ENCODE measurements at places on chromosomes 4 and X.

DNA sequence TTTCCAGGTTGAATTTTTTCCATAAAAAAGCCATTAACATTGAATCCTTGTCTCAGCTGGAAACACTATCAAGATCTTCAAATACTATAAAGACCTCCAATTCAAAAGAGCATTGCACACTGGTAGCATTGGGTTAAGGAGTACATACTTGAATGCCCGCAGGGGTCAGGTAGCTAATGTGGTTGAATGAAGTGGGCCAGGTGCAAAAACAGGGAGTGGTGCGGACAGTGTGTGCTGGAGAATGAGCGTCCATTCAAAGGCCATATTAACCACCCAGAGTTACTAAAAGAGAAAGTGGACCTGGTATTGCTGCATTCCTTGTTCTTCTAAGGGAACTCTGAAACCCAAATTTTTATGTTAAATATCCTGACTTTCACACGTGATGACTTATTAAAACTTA is 91.6 kb downstream of the NYX start:
- no peak for DNase-seq

DNA sequence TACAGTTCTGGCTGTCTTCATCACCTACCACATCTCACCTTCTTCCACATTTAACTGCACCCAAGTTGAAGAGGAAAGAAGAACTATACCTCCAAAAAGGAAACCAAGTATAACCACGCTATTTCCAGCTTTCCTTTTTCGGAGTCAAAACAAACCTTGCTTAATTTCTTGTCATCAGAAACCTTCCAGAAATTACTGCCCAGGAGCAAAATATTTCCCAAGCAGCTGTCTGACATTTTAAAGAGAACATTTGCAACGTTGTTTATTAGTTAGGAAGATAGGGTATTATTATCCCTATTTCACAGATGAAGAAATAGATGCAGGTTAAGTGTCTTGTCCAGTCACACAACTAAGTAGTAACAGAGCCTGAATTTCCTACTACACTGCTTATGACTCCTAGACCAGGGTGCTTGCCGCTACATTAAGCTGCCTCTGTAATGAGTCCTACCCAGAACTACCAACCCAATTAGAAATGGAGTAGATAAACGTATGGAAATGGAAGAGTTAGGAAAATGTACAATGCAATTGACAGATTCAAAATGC is 2.2 kb upstream of the ACSL4 start:
- DNase-seq = no peak

GRCh38 chr4:135552131-135552530 is 1350.5 kb upstream of the PABPC4L start:
- no peak for DNase-seq

DNA sequence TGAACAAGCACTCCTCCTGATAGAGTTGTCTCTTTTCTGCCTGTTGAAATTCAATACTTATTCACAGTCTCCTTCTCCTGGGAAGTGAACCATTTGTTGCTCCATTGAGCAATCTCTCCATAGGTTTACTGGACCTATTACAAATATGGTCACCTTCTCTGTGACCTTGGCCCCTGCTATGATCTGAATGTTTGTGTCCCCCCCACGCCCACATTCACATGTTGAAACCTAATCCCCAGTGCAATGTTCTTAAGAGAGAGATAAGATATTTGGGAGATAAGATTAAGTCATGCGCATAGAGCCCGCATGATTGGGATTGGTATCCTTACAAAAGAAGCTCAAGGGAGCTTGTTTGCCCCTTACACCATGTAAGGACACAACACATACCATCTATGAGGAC is 54.1 kb upstream of the GABRE start:
- DNase-seq = no peak

GRCh38 chr4:60002603-60003337 is 1197.4 kb upstream of the ADGRL3 start:
- DNase-seq = no peak

DNA sequence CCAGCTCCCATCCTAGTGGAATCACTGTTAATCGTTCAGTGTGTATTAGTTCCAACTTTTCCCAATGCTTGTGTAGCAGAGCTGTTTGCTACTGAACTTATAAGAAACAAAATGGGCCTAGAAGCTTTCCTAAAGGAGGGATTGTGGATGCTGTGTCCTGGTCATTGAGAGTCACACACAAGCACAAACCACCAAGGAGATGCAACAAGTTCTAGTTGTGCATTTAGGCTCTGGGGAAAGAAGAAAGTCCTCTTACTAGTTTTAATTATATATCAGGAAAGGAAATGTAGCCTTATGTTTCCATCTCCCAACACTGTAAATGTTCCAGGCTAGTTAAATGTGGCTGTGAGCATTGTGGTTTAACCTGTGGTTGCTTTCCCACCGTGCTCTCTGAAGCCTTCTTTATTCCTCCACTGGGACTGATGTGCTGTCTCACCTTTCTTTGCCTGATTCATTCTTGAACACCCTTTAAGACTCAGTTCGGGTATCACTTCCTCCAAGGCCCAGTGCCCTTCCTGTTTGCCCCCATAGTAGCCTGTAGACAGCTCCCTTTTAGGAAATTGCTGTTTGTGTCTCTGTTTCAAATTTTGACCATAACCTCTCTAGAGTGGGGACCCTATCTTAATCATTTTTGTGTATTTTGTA is 34.3 kb downstream of the ATP10D start:
- DNase-seq = no peak

DNA sequence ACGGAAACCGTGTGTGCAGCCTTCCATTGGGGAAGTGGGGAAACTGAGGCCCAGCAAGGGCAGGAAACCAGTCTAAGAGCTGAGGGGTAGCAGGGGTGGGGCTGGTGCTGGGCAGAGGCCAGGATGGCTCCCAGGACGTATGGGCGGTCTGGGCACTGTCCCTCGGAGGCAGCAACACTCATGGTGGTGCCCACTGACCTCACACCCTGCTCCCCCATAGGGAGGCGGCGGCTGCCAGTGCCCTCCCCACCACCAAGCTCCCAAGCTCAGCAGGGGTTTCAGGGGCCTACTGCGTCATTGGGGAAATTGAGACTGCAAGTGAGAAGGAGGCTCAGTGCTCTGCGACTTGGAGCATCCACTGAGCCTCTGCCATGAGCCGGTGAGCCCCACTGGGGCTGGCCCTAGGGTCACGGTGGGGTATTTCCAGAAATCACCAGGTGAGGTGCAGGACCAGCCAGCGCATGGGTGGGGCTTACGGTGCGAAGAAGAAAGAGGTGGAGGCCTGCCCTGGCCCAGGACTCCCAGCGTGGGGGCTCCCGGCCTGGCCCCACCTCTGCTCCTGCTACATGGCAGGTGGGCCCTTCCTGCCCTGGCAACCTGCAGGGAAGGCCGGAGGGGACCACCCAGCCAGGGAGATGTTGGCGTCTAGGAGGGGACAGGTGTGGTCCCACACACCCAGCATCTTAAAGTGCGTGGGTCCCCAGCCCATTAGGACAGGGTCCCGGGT is 915 bp downstream of the MSANTD1 start:
- no peak for DNase-seq

- DNase-seq = no peak
These were observed 115.9 kb downstream of the COX18 start for GRCh38 chr4:72953571-72953970.

DNA sequence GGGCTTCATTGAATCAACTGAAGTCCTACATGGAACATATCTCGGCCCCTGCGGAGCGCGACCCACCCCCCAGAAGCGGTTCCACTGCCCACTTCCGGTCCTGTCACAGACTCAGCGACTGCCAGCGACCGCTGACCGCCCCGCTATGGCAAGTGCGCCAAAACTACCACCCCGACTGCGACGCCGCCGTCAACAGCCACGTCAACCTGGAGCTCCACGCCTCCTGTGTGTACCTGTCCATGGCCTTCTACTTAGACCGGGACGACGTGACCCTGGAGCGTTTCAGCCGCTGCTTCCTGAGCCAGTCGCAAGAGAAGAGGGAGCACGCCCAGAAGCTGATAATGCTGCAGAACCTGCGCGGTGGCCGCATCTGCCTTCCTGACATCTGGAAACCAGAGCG is 14.8 kb upstream of the FAM47A start:
- no peak for DNase-seq

DNA sequence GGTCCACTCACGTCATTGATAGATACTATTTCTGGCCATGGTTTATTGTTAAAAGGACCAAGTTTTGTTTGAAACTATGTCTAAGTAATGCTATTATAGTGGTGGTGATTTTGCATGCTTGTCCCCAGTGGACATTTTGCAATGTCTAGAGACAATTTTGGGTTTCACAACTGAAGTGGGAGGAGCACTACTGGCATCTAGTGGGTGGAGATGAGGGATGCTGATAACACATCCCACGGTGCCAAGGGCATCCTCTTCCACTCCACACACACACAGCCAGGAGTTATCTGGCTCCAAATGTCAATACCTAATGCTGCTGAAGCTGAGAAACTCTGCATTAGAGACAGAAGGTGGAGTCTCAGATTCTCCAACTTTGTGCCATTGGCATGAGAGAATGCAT is 131.2 kb downstream of the FRMPD4 start:
- DNase-seq = no peak

DNA sequence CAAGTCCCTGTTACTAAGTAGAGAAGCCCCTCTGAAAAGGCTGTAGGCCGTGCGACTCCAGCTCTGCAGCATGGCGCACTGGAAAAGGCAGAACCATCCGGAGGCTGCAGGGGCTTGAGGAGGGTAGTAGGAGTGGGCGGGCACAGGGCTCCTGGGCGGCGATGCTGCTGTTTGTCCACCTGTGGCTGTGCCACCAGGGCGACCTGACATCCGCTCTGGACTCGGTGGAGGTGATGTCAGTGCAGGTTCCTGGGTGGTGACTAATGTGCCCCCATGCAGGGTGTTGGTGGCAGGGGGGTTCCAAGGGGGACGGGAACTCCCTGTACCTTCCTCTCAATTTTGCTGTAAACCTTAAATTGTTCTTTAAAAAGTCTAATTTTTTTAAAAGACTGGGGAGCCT is 58.3 kb downstream of the PCGF3 start:
- no peak for DNase-seq

All from endothelial cell of umbilical vein (primary cell).